ENCODE measurements at places on chromosomes 1 and 21. TPM values are rescaled to one million over a fixed set of nuclear protein-coding genes. Genes with fewer than 3 reads are reported as not detected.

Gene LORICRIN
- total RNA-seq: not detected

Gene IFI6
- 45.4 TPM for total RNA-seq

Gene CA14
- total RNA-seq: not detected

Gene BACE2
- 2.6 TPM for total RNA-seq

Gene CASQ1
- total RNA-seq: not detected

Gene PLA2G4A
- total RNA-seq: 1.2 TPM

Gene GPR52
- total RNA-seq: 15.3 TPM

Gene ORC1
- 20.7 TPM for total RNA-seq

Gene KCNN3
- 0.08 TPM for total RNA-seq

- DNase-seq: peak; percentile 85
These were observed 59.3 kb downstream of the MAN1C1 start for GRCh38 chr1:25675729-25676476.

DNA sequence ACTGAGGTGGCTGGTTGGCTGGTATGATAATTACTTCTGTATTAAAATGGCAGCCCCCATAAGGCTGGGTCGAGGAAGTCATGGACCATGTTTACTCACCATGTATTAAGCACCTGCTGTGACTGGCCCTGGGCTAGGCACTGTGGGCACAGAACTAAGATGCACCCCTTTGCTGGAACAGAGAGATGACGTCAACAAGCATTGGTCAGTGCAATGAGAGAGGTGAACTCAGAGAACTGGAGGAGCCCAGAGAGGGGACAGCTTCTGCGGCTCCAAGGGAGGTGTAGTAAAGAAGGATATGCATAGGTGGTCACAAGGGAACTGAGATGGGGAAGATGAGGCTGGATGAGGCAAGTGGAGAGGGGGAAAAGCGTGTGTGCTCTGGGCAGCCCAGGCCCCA lies 88.7 kb downstream of the KAZN start:
- no peak for DNase-seq

DNA sequence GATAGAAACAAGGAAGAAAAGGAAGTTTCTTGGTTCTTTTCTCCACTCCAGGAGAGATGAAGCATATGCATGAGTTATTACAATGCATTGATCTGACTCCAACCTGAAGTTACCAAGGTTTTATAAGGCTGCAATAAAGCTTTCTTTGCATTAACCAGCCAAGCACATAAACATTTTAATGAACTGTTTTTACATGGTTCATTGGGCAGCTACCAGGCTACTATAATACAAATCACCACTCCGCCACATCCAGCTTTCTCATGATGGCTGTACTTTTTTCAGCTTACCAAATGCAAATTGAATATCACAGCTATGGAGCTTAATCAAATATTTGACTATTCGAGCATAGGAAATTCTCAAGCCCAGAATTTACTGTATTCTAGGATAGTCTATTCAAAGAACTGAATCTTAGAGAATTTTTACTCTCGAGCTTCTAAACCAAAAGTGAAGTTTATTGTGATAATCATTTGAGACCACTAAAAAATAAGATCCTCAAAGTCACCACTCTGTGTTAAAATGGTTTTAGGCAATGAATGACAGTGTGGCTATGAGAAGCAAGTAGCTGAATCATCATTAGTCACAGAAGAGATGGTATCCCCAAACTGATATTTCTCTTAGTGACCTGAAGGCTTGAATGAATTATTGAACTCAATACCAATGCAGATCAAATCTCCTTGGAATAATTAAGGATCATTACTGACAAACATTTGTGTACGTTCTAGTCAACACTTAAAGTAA lies 58.6 kb upstream of the ZNF281 start:
- no peak for DNase-seq

DNA sequence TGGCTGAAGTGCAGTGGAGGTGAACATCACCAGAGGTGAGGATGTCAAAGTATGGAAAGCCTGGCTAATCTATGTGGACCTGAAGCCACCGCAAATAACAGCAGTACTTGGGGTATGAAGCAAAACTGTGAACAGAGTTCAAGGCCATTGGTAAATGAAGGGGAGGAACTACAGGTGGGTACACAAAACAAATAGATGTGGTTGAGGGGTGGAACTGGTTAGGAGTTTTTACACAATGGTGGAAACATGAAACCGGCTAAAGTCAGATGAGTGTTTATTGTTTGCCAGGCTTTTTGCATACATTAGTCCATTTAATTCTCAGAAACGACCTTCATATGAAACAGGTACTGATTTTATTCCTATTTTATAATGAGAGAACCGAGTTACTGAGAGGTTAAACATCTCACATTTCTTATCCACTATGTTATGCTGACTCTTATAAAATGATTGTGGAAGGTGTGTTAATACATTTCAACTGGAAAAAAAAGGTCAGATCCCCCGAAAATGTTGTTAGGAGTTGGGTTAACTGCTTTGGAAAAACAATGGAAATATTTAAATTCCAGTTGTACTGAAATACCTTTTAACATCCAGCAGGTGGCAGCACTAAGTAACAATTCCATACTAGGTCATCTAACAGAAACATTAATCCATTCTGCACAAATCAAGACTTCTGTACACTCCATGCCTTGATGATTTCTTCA lies 44.3 kb upstream of the GTF2B start:
- no peak for DNase-seq

DNA sequence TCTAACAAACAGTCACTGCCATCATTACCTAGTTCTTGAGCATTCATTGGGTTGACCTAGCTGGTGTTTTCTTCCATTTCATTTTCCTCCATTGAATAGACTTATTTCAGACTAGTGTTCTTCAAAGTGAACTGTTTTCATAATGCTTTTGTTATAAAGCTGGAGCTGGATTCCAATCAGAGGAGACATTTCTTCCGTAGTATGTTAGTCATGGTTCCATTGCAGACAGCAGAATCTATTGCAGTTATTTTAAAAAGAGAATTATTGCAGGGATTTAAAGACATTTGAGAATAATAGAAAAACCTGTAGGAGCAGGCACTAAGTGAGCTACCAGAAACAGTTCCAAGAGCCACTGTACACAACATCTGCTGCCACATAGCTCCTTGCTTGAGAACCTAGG lies 50.0 kb downstream of the HHAT start:
- no peak for DNase-seq

DNA sequence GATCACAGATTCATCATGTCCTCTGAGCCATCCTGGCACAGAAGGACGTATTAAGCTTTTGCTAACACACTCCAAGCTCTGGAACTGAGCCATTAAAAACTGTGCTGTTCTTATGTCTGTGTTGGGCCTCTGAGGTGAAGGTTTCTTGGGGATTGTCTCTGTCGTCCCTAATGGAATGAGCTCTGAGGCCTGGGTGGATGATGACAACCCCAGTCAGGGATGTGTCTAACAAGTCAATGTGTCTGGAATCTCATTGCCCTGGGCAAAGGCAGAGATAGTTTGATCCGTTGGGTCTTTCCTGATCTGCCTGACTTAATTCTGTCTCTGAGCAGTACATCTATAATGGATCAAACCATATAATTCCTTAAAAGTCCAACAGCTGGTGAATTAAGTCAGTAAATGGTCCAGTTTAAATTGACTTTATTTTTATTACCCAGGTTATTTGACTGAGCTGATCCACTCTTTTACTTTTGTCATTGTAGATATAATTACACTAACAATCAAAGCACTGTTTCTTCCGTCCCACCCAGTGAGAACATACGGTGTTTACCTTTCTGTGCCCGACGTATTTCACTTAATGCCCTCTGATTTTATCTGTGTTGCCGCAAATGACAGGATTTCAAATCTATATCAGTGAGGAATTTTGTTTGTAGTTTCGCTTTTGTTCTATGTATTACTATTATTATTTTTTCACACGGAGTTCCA lies 38.8 kb upstream of the OR2B11 start:
- DNase-seq: no peak

- DNase-seq: peak; percentile 53
These were observed 101.2 kb upstream of the COL6A1 start for GRCh38 chr21:45880097-45881068.

GRCh38 chr1:181185461-181185860 lies 97.0 kb downstream of the IER5 start:
- peak; percentile 28 for DNase-seq

DNA sequence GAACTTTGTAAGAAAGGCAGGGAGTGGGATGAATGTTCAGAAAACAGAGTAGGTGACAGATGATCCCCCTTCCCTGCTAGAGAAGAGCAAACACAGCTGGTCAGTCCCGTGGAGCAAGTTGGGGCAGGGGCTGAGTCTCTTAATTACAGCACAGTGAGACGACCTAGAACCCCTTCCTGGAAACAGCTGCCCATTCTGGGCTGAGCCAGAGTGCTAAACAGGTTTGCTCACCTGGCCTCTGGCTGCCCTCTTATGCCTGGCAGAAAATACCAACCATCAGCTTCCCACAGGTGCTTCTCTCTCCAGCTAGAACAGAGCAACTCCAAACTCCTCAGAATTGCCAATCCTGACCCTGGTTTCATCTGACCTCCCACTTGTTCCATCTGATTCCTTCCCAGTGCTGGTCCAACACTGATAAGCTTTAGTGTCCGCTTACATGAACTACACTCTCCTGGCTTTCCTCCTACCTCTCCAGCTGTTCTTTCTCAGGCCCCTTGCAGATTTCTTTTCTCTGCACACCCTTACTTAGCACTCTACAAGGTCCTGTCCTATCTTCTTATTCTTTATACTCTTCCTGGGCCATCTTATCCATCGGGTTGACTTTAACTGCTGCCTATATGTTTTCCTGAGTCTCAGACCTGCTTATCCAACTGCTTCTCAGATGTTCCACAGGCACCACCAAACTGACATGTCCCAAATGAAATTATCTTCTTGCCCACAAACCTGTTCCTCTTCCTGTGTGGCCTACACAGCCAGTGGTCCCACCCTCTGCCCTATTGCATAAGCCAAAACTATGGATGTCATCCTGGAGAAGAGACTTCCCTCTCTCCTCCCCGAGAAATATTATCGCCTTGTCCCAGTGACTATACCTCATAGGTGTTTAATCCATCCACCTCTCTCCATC lies 22.6 kb upstream of the COL9A2 start:
- DNase-seq: no peak

GRCh38 chr1:161117759-161118581 lies at the start of the genes NIT1 and PFDN2:
TSS of gene NIT1 (plus strand) at chr1:161118105. CDS start at chr1:161118177, 72 bp downstream.
TSS of gene PFDN2 (minus strand) at chr1:161118037. CDS start at chr1:161118026, 11 bp downstream.
- DNase-seq: peak; percentile 90
